ENCODE measurements at places on chromosomes 2 and 18.

DNA sequence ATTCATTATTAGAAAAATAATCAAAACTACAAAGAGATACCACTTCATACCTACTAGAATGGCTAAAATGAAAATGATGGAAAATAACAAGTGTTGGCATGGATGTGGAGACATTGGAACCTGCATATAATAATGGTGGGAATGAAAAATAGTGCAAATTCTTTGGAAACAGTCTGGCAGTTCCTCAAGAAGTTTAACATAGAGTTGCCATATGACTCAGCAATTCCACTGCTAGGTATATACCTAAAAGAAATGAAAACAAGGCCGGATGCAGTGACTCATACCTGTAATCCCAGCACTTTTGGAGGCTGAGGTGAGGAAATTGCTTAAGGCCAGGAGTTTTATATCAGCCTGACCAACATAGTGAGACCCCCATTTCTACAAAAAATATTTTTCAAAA, 41.6 kb upstream of the ACYP2 start:
- no peak for DNase-seq

GRCh38 chr2:195488567-195488966, 168.5 kb upstream of the SLC39A10 start:
- no peak for DNase-seq

DNA sequence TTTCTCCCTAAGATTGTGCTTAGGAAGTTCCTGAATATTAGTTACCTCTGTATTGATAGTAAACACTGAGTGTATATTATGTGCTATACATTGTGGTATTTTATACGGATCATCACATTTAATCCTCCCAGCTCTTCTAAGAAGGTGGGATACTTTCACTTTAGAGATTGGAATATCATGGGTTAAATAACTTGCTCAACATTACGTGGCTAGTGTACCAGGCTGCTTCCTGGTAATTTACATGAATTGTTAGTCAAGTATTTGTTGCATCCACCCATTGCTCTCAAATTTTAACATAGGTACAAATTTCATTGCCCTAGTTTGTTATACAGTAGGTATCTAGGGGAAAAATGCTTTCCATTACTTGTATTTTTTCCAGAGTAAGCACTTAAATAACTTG, 21.4 kb downstream of the FAM98A start:
- DNase-seq = no peak

DNA sequence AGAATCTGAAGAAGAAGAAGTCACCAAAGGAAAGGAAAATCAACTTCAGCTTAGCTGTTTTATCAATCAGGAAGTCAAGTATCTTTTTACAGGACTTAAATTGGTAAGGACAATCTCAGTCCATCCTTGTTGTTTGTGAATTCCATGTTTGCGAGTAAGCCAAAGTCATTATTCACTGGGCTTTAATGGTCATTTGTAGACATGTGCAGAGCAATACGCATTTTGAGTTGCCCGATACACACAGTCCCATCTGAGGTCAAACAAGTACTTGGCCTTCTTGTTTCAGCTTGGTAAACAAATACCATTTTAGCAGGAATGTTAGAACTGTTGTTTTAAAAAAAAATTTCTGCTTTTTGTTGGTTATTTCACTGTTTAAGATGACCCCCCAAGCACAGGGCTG, 40.9 kb downstream of the USP14 start:
- no peak for DNase-seq

- DNase-seq = no peak
Observed at GRCh38 chr2:109193807-109194619, 65.0 kb downstream of the SH3RF3 start.

DNA sequence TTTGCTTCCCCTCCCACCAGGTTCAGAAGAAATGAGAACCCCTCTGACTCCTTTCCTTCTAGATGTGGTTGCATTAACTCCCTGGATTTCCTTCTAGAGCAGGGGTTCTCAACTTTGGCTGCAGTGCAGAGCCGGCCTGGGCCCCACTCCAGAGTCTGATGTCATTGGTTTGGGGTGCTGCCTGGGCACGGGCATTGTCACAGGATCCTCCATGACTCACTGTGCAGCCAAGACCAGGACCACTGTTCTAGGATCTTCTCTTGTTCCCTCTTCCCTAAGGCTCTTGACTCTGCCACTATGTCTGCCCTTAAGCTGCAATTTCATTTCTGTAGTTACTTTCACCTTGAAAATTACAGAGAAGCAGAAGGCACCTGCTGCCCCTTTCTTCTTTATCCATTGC, 31.8 kb downstream of the TBC1D8 start:
- no peak for DNase-seq

GRCh38 chr2:134365356-134365755, 111.5 kb downstream of the MGAT5 start:
- no peak for DNase-seq

- DNase-seq = no peak
Observed at GRCh38 chr2:101197215-101197745, 46.1 kb upstream of the TBC1D8 start.

- DNase-seq = no peak
Observed at GRCh38 chr2:48227617-48228344, 302.2 kb upstream of the STON1 start.

DNA sequence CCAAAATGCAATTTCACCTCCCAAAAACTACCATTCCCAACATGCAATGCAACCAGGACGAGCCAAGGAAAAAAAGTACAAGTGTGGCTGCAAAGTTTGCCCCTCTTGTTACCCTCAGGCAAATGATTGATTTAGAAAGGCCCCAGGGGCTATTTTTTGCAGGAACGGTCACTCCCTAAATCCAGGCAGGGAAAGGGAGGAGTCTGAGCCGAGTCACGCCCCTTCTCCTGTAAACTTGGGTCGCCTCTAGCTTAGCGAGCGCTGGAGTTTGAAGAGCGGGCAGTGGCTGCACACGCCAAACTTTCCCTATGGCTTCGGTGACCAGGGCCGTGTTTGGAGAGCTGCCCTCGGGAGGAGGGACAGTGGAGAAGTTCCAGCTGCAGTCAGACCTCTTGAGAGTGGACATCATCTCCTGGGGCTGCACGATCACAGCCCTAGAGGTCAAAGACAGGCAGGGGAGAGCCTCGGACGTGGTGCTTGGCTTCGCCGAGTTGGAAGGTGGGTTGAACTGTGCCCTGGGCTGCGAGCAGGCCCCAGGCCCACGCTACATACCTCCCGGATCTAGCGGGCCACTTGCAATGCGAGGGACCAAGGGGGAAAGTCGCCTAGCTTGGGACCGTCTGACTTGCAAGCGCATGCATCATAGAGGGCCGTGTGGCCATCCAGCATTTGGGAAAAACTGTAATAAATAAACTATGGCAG, at the start of gene GALM:
Gene GALM, plus strand, starts transcription at position 261 of the 702 bp plus-strand sequence. Its CDS starts 48 bp downstream, at position 309.
- DNase-seq = no peak

- DNase-seq = no peak
Observed at GRCh38 chr2:70160545-70160944, 30.3 kb downstream of the C2orf42 start.

DNA sequence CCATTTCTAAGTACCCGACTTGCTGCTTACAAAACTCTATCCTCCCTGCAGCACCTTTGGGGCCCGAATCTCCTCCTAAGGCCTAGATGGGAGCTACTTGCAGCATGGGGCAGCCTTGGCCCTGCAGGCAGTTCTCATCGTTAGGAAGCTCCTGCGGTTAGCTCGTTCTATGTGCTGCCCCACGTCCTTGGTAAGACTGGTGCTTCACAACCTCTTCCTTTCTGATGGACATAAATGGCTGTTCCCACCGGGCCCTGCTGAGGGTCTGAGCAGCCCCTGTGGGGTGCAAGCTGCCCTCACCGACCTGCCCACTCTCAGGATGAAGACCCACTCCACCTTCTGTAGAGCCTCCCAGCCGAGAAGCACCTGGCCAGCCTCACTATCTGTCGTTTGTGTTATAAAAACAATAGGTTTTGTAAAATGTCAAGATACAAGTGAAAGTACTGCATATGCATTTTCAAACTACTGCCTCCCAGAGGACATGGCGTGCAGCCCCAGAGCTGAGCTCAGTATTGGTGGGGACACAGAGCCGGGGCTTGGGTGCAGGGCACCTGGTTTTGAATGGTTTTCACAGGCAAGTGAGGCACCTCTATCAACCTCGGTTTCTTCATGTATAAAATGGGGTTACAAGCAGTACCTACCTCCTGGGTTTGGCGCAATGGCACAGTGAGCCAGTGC, 19.4 kb downstream of the OTOF start:
- no peak for DNase-seq

GRCh38 chr2:152367547-152368390, 32.8 kb downstream of the FMNL2 start:
- DNase-seq = no peak

DNA sequence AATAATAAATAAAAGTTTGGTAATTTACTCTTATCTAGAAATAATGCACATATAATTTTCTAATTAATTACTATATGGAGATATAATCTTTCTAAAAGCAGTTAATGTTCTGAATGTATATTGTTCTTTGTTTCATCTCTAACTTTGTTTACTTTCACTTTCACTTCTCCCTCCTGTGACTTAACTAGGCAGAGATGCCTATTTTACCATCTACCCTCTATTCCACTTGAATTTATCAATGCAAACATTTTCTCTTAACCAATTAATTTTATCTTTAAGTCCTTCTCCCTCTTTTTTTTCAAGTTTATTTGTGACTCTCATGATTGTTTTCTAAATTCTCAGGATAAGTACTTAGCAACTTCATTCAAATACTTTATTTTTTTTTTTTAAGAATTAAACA, 55.1 kb upstream of the IL1RL1 start:
- no peak for DNase-seq

DNA sequence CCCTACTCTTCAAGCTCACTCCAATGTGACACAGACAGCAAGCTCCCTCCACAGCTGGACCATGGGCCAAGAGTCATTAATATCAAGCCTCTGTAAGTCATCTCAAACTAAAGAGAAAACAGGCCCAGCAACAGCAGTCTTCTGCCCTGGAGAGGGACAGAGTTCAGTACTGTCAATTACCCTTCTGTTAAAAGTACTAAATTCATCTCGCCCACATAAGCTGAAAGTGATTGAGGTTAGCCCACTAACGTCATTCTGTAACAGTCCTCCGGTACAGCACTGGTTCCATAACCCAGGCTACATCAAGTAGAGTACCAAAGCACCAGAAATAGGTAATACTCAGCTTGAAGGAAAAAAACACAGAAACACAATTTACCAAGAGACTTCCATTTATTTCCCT, 25.9 kb downstream of the THADA start:
- DNase-seq = no peak

GRCh38 chr2:65062843-65063825, 6.9 kb downstream of the CEP68 start:
- DNase-seq = no peak
